NCI-H1105 treated with DMSO at 0.1 percent for 48 hours (cell line): ENCODE measurements at places on chromosomes 2 and 18.
A peak's percentile ranks its signal among the peaks of the same experiment; 100 is the strongest.

DNA sequence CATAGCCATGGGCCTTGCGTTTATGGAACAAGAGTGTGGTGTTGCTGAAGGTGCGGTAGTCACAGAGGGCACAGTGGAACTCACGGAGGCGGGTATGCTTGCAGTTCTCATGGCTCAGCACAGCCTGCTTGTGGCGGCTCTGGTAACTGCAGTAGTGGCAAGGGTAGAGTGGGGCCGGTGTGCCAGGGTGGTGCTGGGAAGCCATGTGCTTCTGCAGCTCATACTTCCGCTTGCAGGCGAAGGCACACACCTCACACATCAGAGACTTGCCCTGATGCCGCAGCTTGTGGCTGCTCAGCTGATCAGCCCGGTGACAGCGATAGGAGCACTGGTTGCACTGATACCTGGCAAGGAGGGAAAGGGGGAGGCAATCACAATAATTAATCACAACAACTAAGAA, 14.7 kb downstream of the ZNF142 start:
- DNase-seq, result no peak

DNA sequence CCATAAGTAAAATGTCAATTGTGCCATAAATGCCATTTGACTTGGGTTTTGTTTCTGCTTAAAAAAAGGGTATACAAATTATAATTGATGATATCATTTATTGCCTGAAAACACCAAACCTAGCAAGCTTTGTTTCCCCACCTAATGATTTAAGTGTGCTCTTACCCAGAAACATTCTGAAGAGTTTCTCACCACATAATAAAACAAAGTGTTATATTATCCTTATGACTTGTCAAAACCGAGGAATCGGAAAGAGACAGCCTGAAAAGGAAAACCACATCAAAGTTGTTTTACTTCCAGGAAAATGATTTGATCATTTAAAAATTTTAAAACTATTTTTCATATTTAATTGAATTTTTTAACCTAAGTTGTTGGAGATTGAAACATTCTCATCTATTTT, 170.5 kb upstream of the SLC39A10 start:
- no peak for DNase-seq

- DNase-seq, result no peak
These were observed 291.4 kb upstream of the LRRTM4 start for GRCh38 chr2:77813599-77813998.

- DNase-seq, result no peak
These were observed 289.3 kb downstream of the FSIP2 start for GRCh38 chr2:186027922-186028321.

DNA sequence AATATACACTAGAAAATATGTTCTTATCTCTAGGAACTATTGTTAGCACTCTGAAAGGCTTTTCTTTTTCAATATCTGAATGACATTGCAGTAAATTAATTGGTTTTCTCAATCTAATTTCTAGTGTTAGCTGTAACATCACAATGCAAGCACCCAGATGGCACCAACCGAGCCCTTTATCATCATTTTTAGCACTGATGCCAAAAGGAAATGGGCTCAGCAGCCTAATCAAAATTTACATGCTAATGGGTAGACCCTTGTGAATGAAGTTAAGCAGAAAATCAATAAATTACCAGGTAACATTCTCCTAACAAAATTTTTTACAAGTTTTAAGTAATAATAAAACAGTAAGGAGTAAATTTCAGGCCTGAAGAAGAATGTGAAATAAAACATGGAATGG, 53.5 kb upstream of the PGAP1 start:
- peak; percentile 34 for DNase-seq

- no peak for DNase-seq
These were observed 96.5 kb downstream of the EHBP1 start for GRCh38 chr2:62801814-62802523.

- no peak for DNase-seq
These were observed 70.9 kb downstream of the MAP3K20 start for GRCh38 chr2:173146590-173146989.
